ENCODE measurements at places on chromosomes 12 and 14. TPM values are rescaled to one million over a fixed set of nuclear protein-coding genes. Genes with fewer than 3 reads are reported as not detected.

DNA sequence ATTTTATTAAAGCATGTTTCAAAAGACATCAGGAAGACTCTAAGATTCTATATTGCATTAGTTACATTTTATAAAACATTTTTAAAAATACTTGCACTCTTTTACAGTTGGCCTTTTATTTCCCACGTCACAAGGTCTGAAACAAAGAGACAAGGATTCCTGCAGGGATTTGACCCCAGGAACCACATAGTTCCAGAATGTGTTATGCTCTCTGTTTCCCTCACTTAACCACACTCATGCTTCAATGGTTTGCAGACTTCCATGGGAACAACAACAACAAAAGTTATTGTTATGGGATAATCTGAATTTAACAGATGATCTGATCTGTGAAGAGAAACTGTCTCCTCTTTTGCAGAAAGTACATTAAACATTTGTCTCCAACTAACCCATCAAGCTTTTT is 104.3 kb upstream of the PPFIA2 start:
- no peak overlapping the region for H3K4me3 ChIP-seq
- H3K27ac ChIP-seq, result no peak overlapping the region
- no peaks in the 10 kb centered on the region for H3K4me1 ChIP-seq
- no peaks in the 10 kb centered on the region for H3K27me3 ChIP-seq

DNA sequence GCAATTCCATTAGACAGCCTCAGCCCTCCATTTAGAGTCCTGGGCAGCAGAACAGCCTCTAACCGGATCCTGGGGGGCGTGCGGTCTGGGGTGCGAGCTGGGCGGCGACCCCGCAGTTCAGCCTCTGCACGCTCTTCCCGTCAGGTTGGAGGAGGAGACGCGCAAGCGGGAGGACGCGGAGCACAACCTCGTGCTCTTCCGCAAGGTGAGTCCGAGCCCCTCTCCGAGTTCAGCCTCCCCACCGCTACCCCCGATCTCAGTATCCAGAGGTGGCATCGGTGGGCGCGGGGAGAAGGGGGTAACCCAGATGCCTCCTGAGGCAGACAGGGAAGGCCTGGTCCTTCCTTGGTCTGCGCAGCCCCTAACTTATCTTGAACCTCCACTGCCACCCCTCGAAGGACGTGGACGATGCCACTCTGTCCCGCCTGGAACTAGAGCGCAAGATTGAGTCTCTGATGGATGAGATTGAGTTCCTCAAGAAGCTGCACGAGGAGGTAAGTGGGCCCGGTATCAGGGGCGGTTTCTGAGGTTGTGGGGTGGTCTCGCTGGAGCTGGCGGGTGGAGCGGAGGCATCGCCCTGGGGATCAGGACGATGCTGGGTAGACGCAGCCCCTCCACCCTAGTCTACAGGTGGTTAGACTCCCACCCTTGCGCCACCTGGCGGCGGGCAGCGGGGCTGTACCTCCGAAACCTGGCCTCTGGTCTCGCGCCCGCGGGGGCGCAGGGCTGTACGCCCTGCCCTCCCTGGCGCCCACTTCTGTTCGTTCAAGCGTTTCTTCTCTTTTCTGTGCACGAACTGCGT is 1.3 kb downstream of the PRPH start:
- H3K4me1 ChIP-seq, result no peaks in the 10 kb centered on the region
- H3K36me3 ChIP-seq, result no peaks in the 10 kb centered on the region
- H3K4me3 ChIP-seq, result peak overlapping the region; percentile 62
- no peak overlapping the region for H3K27ac ChIP-seq
- DNase-seq, result no peak

GRCh38 chr12:9910716-9911421 is 21.3 kb downstream of the CLEC2A start:
- no peaks in the 10 kb centered on the region for H3K36me3 ChIP-seq
- no peaks in the 10 kb centered on the region for H3K27me3 ChIP-seq
- no peak overlapping the region for H3K4me3 ChIP-seq
- no peaks in the 10 kb centered on the region for H3K4me1 ChIP-seq
- DNase-seq, result no peak

Gene KLRC1
- 0.48 TPM for total RNA-seq

Gene KRT3
- total RNA-seq, result not detected
